Thymus (tissue), 14 donors: ENCODE measurements at places on chromosomes 5 and 9.

- DNase-seq, result no peak
Measured at GRCh38 chr5:141121985-141122384, 367 bp downstream of the PCDHB4 start.

DNA sequence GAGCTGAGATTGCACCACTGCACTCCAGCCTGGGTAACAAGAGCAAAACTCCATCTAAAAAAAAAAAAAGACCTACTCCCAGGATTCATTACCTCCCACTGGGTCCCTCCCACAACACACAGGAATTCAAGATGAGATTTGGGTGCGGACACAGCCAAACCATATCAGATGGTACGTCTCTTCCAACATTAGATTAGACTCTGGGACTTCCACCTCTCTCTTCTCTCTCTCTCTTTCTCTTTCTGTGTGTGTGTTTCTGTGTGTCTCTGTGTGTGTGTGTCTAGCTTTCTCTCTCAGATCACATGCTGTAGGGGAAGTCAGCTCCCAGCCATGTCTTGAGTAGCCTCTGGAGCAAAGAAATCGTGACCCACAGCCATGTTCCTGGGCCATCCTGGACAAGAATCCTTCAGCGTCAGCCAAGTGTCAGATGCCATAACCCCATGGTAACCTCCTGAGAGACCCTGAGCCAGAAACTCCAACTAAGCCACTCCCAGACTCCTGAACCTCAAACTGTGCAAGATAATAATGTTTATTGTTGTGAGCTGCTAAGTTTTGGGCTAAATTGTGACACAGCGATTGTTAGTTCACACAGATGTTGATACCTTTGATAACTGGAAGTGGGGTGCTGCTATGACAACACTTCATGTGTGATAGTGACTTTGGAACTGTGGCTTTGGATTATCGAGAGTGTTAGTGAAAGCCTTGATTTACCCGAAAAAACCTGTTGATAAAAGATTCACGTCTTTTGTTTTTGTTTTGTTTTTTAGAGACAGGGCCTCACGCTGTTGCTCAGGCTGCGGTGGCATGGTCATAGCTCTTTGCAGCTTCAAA, 4.1 kb upstream of the CMBL start:
- no peak for DNase-seq

DNA sequence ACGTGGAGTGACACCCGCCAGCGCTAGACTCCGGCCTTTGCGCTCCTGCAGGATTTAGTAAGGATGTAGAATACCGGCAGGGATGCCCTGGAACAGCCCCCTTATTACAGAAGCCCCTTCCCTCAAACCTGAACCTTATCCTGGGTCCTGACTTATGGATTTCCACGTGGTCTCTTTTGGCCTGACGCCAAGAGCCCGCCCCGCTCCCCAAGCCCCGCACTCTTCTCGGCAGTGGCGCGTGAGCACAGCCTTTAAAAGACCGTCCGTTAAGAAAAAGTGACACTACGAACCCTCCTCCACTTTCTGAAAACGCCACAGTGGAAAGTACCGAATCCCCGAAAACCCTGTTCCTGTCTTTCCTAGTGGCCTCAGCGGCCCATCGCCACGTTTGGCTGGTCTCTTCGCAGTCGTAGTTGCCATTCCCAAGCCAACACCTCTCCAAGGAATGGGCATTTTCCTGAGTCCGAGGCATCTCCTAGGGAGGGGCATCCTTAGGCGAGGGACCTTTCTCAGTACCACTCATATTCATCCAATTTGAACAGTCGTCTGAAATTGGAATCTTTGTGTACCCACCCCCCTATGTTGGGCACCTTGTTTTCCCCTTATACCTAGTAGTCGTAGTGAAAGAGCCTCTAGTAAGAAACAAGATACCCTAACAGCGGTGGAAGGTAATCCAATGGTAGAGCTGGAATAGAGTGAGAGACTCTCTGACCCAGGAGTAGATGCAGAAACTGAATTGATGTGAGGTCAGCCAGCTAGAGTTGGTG, 732 bp upstream of the MCIDAS start:
- DNase-seq, result no peak

DNA sequence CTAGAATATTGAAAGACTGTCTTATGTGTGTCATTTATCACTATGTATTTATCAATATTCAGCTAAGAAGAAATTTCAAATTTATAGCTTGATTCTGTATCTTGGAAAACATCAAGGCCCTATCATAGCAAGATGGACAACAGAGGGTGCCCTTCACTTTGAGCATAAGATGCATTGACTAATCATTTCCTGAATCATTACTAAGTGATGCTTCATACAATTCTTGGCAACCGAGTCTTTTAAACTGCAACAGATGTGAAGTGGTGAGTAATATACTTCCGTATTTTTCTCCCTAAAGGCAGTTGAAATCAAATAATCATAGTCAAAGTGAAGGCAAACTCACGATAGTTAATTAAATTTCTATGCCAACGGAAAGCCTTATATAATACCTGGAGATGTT, 318.6 kb upstream of the RGMB start:
- no peak for DNase-seq

GRCh38 chr5:176183321-176184074, 54.7 kb upstream of the SIMC1 start:
- DNase-seq, result no peak
